ENCODE measurements at places on chromosomes 1 and 21. TPM values are rescaled to one million over a fixed set of nuclear protein-coding genes. Genes with fewer than 3 reads are reported as not detected.

DNA sequence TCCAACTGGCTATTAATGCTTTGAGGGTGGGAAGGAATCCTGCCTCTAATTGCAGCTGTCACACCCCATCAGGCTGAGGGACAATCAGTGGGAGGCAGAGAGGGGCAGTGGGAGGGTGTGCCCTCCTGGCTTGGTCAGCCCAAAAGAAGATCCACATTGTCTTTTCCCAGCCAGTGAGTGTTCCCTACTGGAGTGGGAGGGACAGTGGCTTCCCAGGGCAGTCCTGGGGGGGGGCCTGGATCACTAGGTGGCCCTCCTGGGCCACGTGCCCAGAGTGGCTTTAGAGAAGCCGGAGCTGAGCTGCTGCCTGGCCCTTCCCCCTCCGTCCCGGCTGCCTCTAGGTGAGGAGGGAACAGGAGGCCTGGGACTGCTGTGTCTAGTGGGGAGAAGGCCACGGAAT lies 14.0 kb downstream of the INKA2 start:
- peak; percentile 85 for DNase-seq

- DNase-seq: no peak
Measured at GRCh38 chr1:30054126-30054525, 669.3 kb downstream of the MATN1 start.

- no peak for DNase-seq
Measured at GRCh38 chr1:203189951-203190352, 3.4 kb upstream of the CHI3L1 start.

ZNF593OS gene
- not detected for total RNA-seq
